ENCODE measurements at places on chromosomes 3 and 15. TPM values are rescaled to one million over a fixed set of nuclear protein-coding genes. Genes with fewer than 3 reads are reported as not detected.
A peak's percentile ranks its signal among the peaks of the same experiment; 100 is the strongest.

The ANKUB1 gene
- not detected for total RNA-seq

DNA sequence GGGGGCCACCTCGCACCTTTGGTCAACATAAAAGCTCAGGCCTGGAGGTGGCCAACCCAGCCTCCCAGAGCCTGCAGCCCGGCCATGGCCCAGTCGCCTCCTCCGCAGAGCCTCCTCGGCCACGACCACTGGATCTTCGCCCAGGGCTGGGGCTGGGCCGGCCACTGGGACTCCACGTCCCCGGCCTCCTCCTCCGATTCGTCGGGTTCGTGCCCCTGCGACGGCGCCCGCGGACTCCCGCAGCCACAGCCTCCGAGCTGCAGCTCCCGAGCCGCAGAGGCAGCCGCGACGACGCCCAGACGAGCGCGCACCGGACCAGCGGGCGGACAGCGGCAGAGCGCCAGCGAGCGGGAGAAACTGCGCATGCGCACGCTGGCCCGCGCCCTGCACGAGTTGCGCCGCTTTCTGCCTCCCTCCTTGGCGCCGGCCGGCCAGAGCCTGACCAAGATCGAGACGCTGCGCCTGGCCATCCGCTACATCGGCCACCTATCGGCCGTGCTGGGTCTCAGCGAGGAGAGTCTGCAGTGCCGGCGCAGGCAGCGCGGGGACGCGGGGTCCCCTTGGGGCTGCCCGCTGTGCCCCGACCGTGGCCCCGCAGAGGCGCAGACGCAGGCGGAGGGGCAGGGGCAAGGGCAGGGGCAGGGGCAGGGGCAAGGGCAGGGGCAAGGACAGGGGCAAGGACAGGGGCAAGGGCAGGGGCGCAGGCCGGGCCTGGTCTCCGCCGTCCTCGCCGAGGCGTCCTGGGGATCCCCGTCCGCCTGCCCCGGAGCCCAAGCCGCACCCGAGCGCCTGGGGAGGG, at the start of gene MESP2:
Gene MESP2 (plus strand): TSS at position 59 of the 799 bp plus-strand sequence. CDS start 26 bp downstream, at position 85.
- DNase-seq: peak; percentile 93
- peaks cover 4% of the 10 kb centered on the region for H3K4me1 ChIP-seq
- no peak within 1 kb of the TSS for H3K27ac ChIP-seq

GRCh38 chr3:190127195-190127594, 6.5 kb upstream of the P3H2 start:
- H3K36me3 ChIP-seq: no peaks in the 10 kb centered on the region
- H3K27ac ChIP-seq: no peak overlapping the region
- DNase-seq: no peak
- no peaks in the 10 kb centered on the region for H3K27me3 ChIP-seq

- H3K27ac ChIP-seq: peak within 1 kb of the TSS; percentile 47
- peaks cover 15% of the 10 kb centered on the region for H3K27me3 ChIP-seq
- H3K36me3 ChIP-seq: no peaks in the 10 kb centered on the region
- H3K4me3 ChIP-seq: peak within 1 kb of the TSS; percentile 23
These were observed at the start of gene OCA2 for GRCh38 chr15:28098766-28099554. OCA2 (minus strand) TSS chr15:28099315; CDS start chr15:28081874, 17,441 bp downstream.

The CHRD gene
- total RNA-seq: 5.3 TPM

The MKRN3 gene
- total RNA-seq: 2.5 TPM

DNA sequence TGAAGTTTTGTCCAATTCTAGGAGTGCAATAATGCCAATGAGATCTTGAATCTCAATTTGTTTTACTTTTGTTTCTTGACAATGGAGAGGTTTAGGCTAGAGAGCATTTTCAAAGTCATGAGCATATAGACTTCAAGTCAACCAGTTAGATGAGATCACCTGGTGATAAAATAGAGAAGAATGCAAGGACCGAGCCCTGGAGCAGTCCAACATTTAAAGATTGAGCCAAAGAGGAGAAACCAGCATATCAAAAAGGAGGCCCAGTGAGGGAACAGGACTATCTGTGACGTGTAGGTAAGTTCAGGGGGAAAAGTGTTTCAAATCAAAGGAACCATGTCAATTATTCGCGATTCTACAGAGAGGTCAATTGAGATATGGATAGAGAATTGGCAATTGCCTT, 1.7 kb upstream of the PIAS1 start:
- no peaks in the 10 kb centered on the region for H3K27me3 ChIP-seq
- no peaks in the 10 kb centered on the region for H3K36me3 ChIP-seq
- H3K27ac ChIP-seq: no peak overlapping the region
- DNase-seq: no peak
- H3K4me3 ChIP-seq: no peak overlapping the region

GRCh38 chr3:31173118-31173718, 278.8 kb upstream of the GADL1 start:
- no peak overlapping the region for H3K27ac ChIP-seq
- H3K36me3 ChIP-seq: no peaks in the 10 kb centered on the region
- H3K27me3 ChIP-seq: no peaks in the 10 kb centered on the region
- no peak overlapping the region for H3K4me3 ChIP-seq
- no peaks in the 10 kb centered on the region for H3K4me1 ChIP-seq

The OCA2 gene
- 0.55 TPM for total RNA-seq

- peaks cover 81% of the 10 kb centered on the region for H3K36me3 ChIP-seq
- no peak for DNase-seq
These were observed 22.8 kb upstream of the CYFIP1 start for GRCh38 chr15:23002920-23003319.

DNA sequence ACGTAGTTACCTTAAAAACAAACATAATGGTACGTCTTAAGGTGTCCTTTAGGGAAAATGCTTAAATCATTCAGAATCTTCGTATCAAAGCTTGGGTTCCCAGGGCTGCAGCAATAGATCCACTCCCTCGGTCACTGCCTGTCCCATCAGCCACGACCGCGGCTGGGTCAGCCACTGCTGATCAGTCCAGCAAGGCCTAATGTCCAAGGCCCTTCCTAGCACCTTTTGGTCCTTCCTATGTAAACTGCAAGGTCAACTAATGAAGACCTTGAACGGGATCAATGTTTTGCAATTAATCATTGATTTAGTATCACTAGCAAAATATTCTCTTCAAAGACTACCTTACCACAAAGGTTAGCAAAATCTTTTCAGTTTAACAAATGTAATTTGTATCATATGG, 122.2 kb upstream of the IGF1R start:
- H3K27me3 ChIP-seq: peaks cover 4% of the 10 kb centered on the region
- H3K4me1 ChIP-seq: no peaks in the 10 kb centered on the region
- H3K36me3 ChIP-seq: no peaks in the 10 kb centered on the region
- DNase-seq: no peak

The HIGD2B gene
- not detected for total RNA-seq

- no peaks in the 10 kb centered on the region for H3K36me3 ChIP-seq
- no peak overlapping the region for H3K27ac ChIP-seq
- no peak overlapping the region for H3K4me3 ChIP-seq
- H3K4me1 ChIP-seq: peaks cover 7% of the 10 kb centered on the region
- no peaks in the 10 kb centered on the region for H3K27me3 ChIP-seq
- peak; percentile 38 for DNase-seq
These were observed 110.3 kb upstream of the ALDH1A3 start for GRCh38 chr15:100769043-100769974.

DNA sequence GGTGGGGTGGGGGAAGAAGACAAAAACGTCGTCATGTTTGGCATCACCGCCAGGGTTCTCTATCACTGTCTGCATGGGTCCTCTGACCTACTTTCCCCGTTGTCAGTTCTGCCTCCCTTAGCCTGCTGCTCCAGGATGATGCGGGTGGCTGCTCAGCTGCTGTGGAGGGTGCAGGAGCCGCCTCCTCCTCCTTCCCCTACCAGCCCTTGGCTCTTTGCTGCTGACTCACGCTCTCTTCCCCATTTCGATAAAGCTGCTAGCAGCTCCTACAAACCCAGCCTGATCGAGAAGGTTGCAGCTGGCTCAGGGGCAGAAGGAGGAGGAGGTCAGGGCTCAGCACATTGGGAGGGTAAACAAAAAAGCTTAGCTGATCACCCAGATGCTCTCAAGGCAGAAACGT, 49.5 kb upstream of the SEC13 start:
- no peak overlapping the region for H3K27ac ChIP-seq
- no peak for DNase-seq
- H3K4me1 ChIP-seq: no peaks in the 10 kb centered on the region

- H3K4me1 ChIP-seq: peaks cover 10% of the 10 kb centered on the region
- no peaks in the 10 kb centered on the region for H3K36me3 ChIP-seq
- no peak overlapping the region for H3K27ac ChIP-seq
- no peak overlapping the region for H3K4me3 ChIP-seq
These were observed 28.5 kb upstream of the SFMBT1 start for GRCh38 chr3:53074366-53074696.

- H3K27me3 ChIP-seq: no peaks in the 10 kb centered on the region
- H3K4me1 ChIP-seq: no peaks in the 10 kb centered on the region
- H3K4me3 ChIP-seq: no peak overlapping the region
These were observed 243.6 kb upstream of the ONECUT1 start for GRCh38 chr15:53033709-53034108.

The SEMA6D gene
- 8.0 TPM for total RNA-seq

DNA sequence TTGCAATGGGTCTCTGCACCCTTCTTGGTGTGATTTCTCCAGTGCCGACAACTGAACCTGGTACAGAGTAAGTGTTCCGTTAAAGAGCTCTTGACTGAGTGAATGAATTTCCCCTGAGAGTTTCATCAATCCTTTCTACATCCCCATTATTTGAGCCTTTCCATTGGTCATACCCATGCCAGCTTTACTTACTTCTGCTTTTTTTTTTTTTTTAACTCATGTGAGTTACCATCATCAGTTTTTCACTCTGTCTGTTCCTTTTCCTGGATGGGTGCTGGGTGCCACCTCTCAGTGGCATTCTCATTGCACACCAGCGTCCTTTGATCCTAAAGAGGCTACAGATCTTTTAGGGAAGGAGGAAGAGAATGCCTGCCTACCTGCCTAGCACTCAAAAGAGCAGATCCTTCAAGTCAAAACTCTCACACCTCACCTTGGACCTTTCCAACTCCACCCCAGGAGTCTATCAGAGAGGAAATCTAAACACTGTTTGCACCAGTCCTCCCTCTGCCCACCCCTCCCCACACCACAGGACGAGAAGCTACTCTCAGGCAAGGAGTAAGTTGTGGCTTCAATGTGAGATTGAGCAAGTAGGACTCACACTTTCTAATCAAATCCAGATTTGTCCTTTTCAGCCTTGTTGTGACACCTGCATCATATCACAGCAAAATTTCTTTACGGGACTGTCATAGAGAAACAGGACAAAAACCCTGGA, 13.1 kb upstream of the USP3 start:
- H3K4me1 ChIP-seq: peaks cover 24% of the 10 kb centered on the region
- no peak overlapping the region for H3K4me3 ChIP-seq
- no peak for DNase-seq
- peak overlapping the region; percentile 68 for H3K27ac ChIP-seq

DNA sequence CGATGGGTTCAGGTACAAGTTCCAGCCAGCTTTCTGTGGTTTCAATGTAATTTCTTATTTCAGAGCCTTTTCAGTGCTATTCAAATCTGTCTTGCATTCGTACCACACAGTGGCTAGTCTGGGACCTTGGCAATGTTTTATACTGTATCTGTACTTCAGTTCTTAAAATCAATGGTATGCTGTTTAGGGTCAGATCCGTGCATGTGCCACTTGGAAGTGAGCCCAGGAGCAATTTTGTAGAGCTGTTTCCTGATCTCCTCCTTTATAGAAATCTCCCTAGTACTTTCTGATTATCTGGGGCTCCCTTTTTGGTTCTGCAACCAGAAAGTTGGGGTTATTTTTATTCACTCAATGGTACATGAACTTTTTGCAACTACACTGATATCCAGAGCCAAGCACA, 59.5 kb upstream of the NDUFB4 start:
- no peak for DNase-seq
- H3K4me3 ChIP-seq: no peak overlapping the region
- H3K36me3 ChIP-seq: no peaks in the 10 kb centered on the region
- H3K4me1 ChIP-seq: no peaks in the 10 kb centered on the region

GRCh38 chr15:67120009-67120838, 54.8 kb downstream of the SMAD3 start:
- peaks cover 71% of the 10 kb centered on the region for H3K4me1 ChIP-seq
- H3K36me3 ChIP-seq: no peaks in the 10 kb centered on the region
- no peaks in the 10 kb centered on the region for H3K27me3 ChIP-seq
- no peak for DNase-seq
- no peak overlapping the region for H3K4me3 ChIP-seq

DNA sequence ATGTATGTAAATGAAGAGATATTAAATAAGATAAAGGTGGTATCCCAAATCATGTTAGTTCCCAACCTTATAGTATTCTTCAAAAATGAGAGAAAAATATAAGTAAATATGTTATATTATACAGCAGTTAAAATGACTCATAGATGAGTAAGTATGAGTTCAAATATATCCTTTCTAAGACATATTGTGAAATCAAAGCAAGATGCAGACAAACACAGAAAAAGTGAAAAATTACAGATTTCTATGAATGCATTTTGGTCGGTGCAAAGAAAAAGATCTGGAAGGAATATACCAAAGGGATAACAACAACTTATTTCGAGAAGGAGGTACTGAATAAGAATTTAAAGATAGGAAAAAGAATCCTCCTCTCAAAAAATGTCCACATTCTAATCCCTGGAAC, 181.2 kb upstream of the TTC14 start:
- no peaks in the 10 kb centered on the region for H3K4me1 ChIP-seq
- no peak overlapping the region for H3K27ac ChIP-seq
- DNase-seq: no peak
- H3K36me3 ChIP-seq: no peaks in the 10 kb centered on the region
- H3K27me3 ChIP-seq: no peaks in the 10 kb centered on the region

Measured in upper lobe of right lung (tissue), 1 donor.